SHP77 treated with DMSO at 0.1 percent for 48 hours (cell line): ENCODE measurements at places on chromosomes 7 and 10.

DNA sequence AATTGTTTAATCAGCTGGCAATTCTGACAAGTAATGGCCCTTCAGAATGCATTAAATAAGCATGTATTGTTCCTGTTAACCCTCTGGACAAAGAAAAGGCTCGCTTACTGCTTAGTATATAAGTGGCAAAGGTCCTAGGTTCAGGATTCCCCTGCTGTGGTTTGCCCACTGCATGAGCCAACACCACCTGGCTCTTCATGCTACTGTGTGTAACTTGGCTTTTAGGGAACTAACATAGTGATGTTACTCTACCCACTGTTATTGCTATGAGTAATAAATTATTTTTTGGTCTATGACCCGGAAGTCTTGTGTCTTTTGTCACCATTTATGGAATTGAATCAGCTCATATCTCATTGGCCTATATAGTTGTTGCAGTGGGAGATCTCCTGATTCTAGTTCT is 791.7 kb upstream of the PHF14 start:
- DNase-seq, result peak; percentile 99

DNA sequence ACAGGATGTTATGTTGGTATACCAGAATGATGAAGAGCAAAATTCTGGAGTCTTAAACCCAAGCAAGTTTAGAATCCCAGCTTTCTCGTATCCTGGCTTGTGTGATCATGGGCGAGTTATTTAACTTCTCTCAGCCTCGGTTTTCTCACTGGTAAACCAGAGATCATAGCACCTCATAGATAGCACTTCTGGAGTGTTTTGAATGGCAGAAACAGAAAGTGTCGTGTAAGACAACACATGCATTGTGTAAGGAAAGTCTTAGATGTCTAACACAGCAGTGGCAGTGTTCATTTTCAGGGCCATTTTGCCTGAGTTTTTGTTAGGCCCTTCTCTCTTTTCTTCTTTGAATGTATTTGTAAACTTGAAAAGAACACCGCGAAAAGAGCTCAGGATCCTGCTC is 465.1 kb downstream of the AUTS2 start:
- DNase-seq, result no peak

- no peak for DNase-seq
These were observed 41.8 kb downstream of the UNC5B start for GRCh38 chr10:71253981-71254818.

DNA sequence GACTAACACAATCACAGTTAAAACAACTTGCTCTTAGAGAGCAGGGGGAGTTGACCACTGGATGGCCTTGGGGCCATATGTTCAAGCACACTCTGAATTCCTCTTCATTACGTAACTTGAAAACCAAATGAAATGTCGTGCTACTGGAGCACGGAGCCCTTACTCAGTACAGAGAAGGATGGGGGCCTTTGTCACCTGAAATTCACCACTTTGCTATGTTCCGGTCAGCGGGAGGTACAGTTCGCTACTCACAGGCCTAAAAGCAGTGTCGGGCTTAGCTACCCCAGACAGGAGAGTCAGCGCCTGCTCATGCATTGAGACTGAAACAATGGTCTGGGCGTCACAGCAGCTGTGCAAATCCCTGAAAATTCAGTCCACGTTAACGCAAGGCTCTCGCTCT is 39.6 kb downstream of the GLI3 start:
- peak; percentile 90 for DNase-seq

- no peak for DNase-seq
These were observed 73.7 kb downstream of the INSIG1 start for GRCh38 chr7:155371331-155371883.

- no peak for DNase-seq
These were observed 24.1 kb downstream of the KAZALD1 start for GRCh38 chr10:101085846-101086245.

DNA sequence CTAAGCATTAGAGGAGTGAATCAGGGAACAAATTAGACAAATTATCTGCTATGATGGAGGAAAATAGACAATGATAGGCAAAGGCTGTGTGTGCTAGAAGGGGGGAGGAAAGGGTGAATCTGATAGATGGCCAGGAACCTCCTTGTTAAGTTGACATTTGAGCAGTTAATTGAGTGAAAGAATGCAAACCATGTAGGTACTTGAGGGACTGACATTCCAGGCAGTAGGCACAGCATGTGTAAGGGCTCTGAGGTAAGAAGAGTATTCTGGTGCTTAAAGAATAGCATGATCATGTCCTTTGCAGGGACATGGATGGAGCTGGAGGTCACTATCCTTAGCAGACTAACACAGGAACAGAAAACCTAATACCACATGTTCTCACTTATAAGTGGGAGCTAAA is 48.6 kb upstream of the TES start:
- DNase-seq, result no peak

DNA sequence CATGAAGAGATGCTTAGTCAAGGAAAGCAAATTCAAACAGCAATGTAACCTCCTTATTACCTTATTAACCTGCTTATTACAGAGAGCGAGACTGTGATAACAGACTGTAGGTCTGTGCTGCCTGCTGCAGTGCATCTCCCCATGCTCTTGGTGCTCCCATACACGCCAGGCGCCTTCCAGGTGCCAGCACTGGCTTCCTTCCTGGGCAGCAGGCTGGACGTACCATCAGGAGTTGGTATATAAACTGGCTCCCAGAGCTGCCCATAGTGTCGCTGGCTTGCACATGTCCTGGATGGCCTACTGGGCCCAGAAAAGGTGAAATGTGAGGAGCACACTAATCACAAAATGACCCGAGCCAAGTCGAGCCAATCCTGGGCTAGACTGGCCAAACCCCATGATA is 13.5 kb downstream of the ATP6V0E2 start:
- DNase-seq, result no peak

- no peak for DNase-seq
These were observed 5.7 kb upstream of the TNRC18 start for GRCh38 chr7:5429253-5429856.

DNA sequence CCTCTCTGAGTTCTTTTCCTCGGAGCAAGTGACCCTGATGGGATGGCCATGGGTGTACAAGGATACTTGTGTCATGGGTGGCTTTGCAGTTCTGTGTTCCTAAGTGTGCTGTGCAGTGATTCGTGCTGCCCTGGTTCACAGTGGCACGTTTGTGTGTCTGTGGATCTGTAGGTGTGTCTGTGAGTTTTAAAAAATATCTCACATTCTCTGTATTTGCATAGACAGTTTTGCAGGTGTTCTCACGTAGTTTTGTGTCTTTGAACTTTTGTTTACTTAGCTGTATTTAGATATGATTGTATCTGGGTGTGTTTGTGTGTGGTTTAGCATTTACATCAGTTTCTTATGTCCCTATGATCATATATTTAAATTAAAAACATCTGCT is 3.7 kb downstream of the ZNF775 start:
- no peak for DNase-seq

DNA sequence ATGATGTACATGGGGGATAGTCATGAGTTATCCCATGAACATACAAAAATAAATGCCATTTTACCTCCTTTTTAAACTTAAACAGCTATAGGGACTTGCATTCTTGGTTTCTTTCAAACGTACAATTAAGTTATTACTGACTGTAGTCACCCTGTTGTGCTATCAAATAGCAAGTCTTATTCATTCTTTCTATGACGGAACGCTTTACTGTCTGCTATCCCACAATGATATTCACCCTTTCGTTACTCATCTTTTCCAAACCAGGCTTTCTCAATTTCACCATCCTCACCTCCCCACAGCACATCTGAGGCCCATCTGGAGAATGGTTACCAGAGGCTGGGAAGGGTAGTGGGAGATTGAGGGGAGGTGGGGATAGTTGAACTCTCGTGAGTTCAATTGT is 218.8 kb downstream of the PHF14 start:
- no peak for DNase-seq

DNA sequence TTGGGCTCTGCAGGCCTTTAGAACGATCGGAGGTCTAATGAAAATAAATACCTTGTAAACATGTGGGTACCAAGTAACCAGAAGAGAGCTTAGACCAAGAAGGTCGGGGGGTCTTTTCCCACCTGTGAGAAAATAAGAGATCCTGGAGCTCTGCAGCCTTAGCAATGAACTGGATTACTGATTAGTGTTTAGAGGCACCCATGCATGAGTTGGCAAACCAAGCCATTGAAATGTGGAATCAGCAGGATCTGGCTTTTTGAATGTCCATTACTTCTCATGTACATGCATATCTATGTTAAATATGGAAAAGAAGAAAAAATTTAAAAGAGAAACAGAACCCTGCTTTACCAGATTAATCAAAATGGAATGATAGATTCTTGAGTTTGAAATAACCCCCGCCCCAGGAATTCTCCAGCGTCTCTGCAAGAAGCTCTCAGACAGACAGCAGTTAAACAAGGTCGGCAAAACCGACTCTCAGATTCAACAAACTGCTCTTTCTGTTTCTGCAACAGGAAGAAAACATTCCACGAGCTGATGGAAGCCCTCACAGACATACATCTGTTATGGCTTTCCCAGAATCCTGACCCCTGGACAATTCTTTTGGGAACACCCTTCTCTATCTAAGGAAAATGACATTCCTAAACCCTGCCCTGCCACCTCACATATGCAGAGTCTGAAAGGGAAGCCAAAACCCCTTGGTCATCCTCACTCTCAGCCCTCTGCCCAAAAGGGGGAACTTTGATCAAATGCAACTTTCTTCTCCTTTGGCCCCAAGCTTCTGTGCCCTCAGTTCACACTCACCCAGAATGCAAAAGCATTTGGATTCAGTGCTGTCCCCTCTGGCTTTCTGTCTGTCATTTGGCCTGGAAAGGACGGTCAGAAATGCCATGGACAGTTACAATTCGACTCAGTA is 78.7 kb upstream of the EN2 start:
- no peak for DNase-seq

DNA sequence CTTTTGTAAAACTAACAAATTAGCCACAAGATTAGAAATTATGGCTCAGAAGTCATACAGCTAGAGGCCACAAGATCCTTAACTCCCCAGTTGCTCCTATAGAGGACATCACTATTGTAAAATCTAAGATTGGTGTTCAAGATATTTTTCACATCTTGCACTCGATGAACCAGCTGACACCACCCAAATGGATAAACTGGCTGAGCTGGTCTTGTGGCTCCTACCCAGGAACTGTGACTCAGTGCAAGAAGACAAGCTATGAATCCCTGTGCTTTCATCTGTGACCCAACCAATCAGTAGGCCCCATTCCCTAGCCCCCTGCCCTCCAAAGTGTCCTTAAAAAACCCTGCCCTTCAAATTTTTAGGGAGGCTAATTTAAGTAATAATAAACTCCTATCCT is 27.9 kb upstream of the R3HCC1L start:
- no peak for DNase-seq

DNA sequence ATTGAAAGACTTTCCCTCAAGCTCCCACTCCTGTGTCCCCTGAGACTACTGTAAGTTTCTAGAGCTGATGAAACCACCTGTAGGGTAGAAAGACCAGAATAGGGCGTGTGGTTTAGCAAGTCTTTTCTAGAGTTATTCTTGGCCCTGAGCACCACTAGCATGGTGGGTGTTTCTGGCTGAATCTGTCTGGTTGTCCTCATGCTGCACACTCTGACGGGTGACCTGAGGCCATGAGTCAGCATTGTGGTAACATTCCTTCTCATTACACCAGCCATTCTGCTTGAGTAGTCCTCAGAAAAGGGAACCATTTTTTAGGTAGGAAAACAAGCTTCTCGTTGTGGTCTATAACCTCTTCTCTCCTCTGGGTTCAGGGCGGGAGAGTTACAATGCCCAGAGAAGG is 250.3 kb downstream of the SNX13 start:
- no peak for DNase-seq

DNA sequence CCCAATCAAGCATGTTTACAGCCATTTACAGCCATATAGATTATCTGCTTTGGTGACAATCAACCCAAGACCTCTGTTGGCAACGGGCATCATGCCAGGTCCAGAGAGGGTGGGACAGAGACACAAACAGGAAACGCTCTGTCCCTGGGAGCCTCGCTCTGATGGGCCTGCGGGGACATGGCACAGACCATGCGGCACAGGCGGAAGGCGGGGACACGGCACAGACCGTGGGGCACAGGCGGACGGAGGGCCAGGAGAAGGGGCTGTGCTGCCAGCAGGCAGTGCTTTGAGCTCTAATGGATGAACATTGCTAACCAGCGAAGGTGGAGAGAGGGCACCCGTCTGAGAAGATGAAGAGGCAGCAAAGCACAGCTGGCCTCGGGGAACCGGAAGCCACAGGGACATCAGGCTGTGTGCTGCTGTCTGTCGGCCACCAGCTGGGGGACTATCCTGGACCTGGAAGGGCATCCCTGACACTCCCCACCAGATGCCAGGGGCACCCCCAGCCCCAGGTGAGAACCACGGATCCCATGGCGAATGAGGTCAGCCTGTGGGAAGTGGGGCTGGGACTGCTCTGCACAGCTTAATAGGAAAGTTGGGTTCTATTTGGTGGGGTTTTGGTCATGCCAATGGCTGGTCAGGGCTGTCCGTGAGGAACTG is 61.0 kb downstream of the DIP2C start:
- peak; percentile 78 for DNase-seq

- DNase-seq, result no peak
These were observed 19.1 kb downstream of the DOCK1 start for GRCh38 chr10:126924180-126924914.

- no peak for DNase-seq
These were observed 732.4 kb downstream of the KCNMA1 start for GRCh38 chr10:76905251-76905650.

GRCh38 chr7:77450054-77450453 is 33.9 kb upstream of the GSAP start:
- no peak for DNase-seq

DNA sequence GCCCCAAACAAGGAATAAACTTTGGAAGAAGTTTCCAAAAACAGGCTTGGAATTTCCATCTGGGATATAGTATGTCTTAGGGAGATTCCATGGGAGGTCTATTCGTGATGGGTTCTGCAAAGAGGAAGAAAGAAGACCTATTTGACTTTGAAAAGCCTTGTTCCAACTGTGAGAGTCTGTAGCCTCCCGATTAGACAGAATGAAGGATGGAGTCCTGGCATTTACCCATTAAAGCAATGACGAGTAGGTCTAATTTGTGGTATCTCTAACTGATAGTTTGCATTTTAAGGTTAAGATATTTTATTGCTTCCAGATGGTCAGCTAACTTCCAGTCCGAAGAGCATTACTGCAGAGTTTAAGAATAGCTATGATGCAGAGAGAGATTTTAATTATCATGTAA is 19.5 kb upstream of the GALNT17 start:
- no peak for DNase-seq

DNA sequence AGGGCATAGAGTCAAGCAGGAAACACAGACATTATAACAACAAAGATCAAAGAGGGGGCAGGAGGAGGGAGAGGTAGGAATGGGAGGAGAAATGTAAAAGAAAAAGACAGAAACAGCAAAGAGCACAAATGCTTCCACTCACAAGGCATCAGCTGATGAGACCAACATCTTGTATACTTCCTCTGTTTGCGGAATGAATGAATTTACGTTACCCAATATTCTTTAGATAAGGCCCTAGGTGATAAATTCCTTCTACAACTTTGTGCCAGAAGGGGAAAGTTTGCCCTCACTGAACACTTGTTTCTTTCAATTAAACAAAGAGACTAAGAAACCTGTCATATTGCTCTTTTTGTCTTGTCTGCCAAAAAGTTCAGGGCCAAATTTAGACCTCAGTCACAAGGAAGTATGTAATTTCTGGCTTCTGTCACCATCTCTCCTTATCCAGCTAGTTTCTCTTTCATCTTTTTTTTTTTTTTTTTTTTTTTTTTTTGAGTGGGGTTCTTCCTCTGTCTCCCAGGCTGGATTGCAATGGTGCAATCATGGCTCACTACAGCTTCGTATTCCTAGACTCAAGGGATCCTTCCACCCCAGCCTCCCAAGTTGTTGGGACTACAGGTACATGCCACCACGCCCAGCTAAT is 116.4 kb upstream of the NANOS1 start:
- DNase-seq, result no peak

- DNase-seq, result no peak
These were observed 29.8 kb downstream of the CABCOCO1 start for GRCh38 chr10:61692447-61693010.

- peak; percentile 53 for DNase-seq
These were observed 1.9 kb downstream of the SKIDA1 start for GRCh38 chr10:21523557-21524008.
